ENCODE measurements at places on chromosomes 7 and 10. TPM values are rescaled to one million over a fixed set of nuclear protein-coding genes. Genes with fewer than 3 reads are reported as not detected.

NUDT13 gene
- total RNA-seq, result 2.9 TPM

- no peak overlapping the region for H3K27ac ChIP-seq
- no peaks in the 10 kb centered on the region for H3K4me1 ChIP-seq
- no peak for DNase-seq
- no peak overlapping the region for H3K4me3 ChIP-seq
These were observed 592.4 kb upstream of the IGFBP3 start for GRCh38 chr7:46513447-46513848.

GRCh38 chr10:97399843-97400545, 1.1 kb downstream of the RRP12 start:
- no peaks in the 10 kb centered on the region for H3K36me3 ChIP-seq
- peaks cover 15% of the 10 kb centered on the region for H3K4me1 ChIP-seq
- DNase-seq, result peak; percentile 83
- H3K4me3 ChIP-seq, result peak overlapping the region; percentile 71

- DNase-seq, result no peak
- H3K4me1 ChIP-seq, result no peaks in the 10 kb centered on the region
- H3K27me3 ChIP-seq, result no peaks in the 10 kb centered on the region
These were observed 36.8 kb upstream of the ANK3 start for GRCh38 chr10:60426425-60426824.
